ENCODE measurements at places on chromosomes 2 and 18. TPM values are rescaled to one million over a fixed set of nuclear protein-coding genes. Genes with fewer than 3 reads are reported as not detected.

The AGXT gene
- not detected for total RNA-seq

The DTNA gene
- 208 TPM for total RNA-seq

DNA sequence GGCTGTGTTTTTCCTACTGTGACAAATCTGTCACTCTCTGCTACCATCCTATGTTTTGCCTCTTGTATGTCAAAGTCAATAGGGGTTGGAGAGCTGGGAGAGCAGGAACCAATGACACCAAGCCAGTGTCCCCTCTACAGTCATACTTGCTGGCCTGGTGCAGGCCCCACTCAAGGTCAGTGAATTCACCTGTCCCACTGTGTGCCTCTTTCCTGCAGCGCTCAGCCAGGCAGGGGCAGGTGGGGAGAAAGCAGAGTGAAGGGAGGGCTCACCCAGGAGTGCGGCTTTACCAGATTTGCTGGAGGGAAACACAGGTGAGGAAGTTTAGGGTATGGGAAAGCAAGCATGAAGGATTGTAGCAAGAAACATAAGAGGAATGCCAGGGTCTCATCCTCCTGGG, 114.5 kb downstream of the GYPC start:
- no peak for DNase-seq

GRCh38 chr2:27185331-27186026, 26.4 kb upstream of the ATRAID start:
- DNase-seq, result no peak

- DNase-seq, result no peak
Measured at GRCh38 chr2:238835726-238836301, 12.1 kb upstream of the TWIST2 start.

DNA sequence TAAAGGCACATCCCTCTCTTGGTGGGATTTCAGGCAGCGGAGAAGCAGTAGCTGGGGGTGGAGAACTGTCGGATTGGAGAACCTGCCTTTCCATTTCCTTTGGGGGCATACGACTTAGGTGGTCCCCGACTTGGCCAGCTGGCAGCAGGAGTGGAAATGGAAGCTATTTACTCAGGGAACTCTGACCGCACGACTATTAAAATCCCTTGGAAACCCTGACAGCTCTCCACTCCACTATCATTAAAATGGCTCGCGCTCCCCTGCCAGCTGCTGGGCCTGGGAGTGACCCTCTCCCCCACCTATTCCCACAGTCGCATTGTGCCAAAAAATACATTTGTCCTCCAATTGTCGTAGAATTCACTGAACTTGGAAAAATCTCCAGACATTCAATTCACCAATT, 77.7 kb upstream of the APCDD1 start:
- no peak for DNase-seq

- DNase-seq, result no peak
Measured at GRCh38 chr2:122660786-122661634, 905.6 kb downstream of the TSN start.
